ENCODE measurements at places on chromosomes 6 and 20.

GRCh38 chr20:36121981-36122930 lies 32.3 kb upstream of the EPB41L1 start:
- no peak for DNase-seq

- no peak for DNase-seq
These were observed 333.5 kb upstream of the MAN1A1 start for GRCh38 chr6:119683031-119683430.

GRCh38 chr6:79947191-79948186 lies at the start of gene ELOVL4:
ELOVL4 (minus strand) TSS chr6:79947553; CDS start chr6:79947279, 274 bp downstream.
- DNase-seq = peak; percentile 76

DNA sequence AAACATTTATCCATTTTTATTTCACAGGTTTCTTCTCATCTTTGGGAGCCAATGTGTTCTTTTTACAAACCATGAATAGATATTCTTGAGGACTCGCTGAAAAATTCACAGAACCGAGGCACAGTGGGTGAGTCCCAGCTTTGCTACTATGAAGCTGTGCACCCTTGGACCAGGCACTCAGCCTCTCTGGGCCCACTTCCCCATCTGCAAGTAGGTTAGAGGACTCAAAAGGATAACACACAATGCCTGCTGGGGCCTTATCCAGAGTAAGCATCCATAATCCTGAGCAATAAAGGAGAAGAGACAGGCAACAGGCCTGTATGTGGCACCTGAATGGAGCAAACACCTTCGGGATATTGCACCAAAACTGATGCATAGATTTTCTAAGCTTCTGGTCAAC lies 153.3 kb downstream of the PREX1 start:
- no peak for DNase-seq

DNA sequence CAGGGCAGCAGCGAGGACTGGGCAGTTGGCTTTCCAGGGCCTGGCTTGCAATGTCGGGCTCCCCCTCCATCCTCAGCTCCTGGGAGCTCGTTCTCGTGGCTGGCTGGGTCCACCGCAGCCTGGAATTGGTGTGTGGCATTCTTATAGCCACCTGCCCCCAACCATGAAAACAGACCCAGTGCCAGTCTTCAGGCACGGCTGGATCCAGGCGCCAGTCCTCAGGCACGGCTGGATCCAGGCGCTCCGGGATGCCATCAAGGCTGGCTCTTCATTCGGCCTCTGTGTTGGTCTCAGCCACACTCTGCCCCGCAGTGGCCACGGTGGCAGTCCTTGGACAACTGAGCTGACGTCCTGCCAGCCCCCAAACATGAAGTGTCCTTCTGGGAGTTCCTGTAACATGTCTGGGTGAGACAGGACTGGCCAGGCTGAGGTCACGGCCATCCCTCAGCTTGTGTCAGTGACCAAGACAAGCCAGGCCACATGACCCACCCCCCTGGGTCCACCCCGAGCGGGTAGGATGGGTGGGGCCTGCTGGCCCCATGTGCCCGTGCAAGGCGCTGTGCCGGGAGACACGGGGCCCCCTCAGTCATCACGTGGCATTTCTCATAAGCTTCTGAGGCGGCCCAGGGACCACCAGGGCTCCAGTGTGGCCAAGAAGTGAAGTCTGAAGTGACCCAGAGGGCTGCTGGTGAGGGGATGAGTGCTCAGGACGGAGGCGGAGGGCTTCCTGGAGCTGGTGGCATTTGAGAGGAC lies 99.0 kb downstream of the TAF4 start:
- no peak for DNase-seq

GRCh38 chr20:53692465-53693067 lies 98.9 kb upstream of the ZNF217 start:
- no peak for DNase-seq

GRCh38 chr6:81606965-81607381 lies 145.5 kb downstream of the TENT5A start:
- no peak for DNase-seq

- DNase-seq = no peak
These were observed 833.8 kb upstream of the CITED2 start for GRCh38 chr6:140208286-140208685.

DNA sequence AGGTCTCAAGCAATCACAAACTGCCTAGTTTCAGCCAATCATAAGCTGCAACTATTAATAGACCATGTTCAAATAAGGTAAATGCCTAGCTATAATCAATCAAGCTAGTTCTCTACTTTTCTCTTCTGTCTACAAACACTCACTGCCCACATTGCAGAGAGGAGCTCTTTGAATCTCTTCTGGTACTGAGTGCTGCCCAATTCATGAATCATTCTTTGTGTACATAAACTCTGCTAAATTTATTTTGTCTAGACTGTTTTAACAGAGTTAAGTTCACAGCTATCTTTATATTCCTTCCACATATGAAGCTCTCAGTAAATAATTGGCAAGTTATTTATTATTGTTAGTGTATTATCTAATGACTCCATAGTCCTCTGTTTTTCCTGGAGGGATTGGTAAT lies 411.0 kb downstream of the EPHA7 start:
- DNase-seq = no peak

DNA sequence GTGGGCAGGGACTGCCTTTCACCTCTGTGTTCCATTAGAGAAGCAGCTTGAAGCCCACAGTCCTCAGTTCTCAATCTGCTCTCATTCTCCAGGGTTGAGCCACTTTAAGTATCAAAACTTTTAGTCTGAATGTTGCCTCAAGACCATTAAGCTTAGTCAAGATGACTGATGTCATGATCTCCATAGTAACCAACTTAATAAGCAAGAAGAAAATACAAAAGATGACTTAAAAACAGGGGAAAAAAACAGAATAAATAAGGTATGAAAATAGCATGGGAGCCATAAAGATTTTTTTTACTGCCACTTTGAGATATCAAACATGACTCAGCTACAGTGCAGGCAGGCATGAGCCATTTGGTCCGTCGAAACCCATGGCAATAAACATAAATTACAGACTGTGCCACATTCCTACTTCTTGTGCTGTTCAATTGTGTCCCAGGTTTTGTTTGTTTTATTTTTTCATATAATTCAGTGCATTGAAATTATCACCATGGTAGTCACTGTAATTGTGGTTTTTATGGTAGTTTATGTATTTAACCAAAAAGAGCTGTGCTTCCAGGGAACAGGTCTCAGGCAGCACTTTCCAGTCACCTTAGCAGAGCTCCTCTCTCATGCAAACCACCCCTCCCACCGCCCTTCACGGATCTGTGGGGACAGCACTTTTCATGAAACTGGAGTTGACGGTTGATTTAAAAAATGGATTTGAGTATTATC lies 156.5 kb upstream of the INSM1 start:
- no peak for DNase-seq

DNA sequence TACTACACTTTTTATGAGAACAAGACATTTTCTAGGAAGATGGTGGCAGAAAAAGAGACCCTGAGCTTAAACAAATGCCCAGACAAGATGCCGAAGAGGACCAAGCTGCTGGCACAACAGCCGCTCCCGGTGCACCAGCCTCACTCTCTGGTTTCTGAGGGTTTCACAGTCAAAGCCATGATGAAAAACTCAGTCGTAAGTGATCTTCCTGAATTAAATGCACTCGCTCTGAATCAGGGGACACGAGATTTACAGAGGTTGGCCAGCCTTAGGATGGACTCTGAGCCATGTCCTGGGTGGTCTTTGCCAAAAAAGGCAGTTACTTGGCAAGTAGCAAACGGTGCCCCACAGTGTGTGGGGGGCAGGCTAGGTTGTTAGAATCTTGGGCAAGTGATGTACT lies 423 bp downstream of the PACRG start:
- no peak for DNase-seq

- no peak for DNase-seq
These were observed 15.4 kb upstream of the SLC22A16 start for GRCh38 chr6:110491644-110492317.

DNA sequence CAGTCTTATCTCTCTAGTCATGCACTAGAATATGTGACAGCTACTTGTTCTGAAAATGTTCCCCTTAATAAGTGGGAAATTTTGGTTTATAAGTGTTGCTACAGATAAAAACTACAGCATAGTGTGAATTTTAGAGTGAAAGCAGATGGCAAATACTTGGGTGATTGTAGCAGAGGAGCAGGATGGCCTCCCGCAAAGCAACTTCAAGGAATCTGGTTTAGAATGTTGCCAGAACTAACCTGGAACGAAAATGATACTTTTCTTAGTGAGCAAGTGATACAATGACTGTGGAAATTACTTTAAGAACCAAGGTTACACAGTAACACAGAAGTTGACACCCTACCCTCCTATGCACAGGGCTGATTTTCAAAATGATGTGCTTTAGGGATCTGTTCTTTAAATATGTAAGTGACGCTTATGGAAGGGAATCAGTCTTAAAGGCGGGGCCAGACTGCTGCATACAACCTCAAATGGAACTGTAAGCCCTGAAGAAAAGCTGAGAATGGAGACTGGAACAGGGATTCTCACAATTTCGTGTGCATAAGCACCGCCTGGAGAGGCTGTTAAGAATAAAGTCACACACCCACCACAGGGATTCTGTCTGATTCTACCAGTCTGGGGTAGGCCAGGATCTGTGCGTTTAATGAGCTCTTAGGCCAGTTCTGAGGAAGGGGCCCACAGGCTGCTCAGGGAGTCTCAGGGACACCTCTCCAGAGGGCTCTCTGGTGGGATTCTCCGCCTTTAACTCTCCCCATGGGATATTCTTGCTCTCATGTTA lies 97.9 kb downstream of the FYN start:
- no peak for DNase-seq

- DNase-seq = no peak
These were observed 31.0 kb downstream of the DAAM2 start for GRCh38 chr6:39822846-39823815.

DNA sequence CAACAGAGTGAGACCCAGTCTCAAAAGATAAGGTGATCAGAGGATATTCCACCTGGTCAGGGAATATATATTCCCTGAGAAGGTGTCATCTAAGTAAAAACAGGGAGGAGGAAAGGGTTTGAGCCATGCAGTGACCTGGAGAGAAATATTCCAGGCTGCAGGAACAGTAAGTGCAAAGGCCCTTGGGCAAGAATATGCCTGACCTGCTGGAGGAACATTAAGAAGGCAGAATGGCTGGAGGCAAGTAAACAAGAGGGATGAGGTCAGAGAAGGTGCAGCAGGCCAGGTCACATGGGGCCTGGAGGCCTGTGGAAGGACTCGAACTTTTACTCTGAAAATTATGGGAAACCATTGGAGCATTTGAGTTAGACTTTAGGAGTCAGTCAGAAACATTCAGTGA lies 6.7 kb downstream of the DEF6 start:
- DNase-seq = no peak

- DNase-seq = no peak
These were observed 50.8 kb downstream of the GFOD1 start for GRCh38 chr6:13436399-13437217.

GRCh38 chr6:112343977-112344376 lies 3.2 kb upstream of the RFPL4B start:
- no peak for DNase-seq

DNA sequence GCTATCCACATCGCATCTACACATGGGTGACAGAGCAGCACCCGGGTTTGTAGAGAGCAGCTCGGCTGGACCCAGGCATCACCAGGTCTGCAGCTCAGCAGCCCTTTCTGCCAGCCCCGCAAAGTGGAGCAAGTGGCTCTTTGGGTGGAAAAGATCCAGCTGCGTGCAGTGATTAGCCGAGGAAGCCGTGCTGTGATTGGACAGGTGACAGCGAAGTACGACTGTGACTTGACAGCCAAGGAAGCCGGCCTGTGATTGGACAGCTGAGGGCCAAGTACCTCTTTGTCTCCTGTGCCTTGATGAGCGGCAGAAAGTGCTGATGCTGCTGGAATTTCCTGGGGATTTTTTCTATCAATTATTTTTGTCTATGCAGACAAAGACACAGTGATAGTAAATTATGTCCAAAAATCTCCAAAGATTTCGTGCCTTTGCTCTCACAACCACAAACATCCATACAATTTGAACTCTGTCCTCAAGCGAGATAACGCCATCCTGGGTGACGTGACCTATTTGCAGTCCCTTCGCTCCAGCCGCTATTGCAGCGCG lies 62.3 kb upstream of the GPR31 start:
- DNase-seq = no peak

DNA sequence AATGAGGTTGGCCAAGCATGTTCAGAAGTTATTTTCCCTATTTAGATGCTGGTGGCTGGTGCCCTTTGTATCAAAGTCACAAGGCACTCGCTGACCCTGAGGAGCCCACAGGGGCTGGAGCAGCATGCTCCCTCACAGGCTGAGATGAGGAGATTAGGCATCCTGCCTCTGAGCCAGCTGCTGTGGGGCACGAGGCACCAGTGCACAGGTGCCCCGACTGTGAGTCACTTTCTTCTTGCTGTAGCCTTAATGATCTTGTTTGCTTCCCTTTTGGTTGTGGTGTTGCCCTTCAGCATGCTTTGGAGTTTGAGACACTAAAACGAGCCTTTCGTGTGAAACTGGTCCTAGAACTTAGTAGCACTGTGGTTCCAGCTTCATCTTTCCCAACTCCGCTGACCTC lies 4.3 kb downstream of the PSMG4 start:
- DNase-seq = no peak

GRCh38 chr6:129501740-129502660 lies 208.0 kb downstream of the ARHGAP18 start:
- no peak for DNase-seq
